Dermis microvascular lymphatic vessel endothelial cell (primary cell): ENCODE measurements at places on chromosomes 2 and 18. TPM values are rescaled to one million over a fixed set of nuclear protein-coding genes. Genes with fewer than 3 reads are reported as not detected.

The DNER gene
- total RNA-seq: under 0.01 and 0.13 TPM in 2 replicates

The LYPD1 gene
- total RNA-seq: 0.13 TPM in 1 of 2 replicates, not detected in the other

The FMNL2 gene
- total RNA-seq: 29.0 and 37.6 TPM in 2 replicates

The RIT2 gene
- not detected in 2 replicates for total RNA-seq

The MPP4 gene
- 0.76 and 1.5 TPM in 2 replicates for total RNA-seq

The GFPT1 gene
- 19.3 and 21.5 TPM in 2 replicates for total RNA-seq

The CIDEA gene
- total RNA-seq: 1.3 TPM in 1 of 2 replicates, not detected in the other

The C2orf78 gene
- not detected in 2 replicates for total RNA-seq

The TGFA gene
- 8.0 and 14.5 TPM in 2 replicates for total RNA-seq

The GPR55 gene
- not detected in 2 replicates for total RNA-seq

The FBLN7 gene
- total RNA-seq: 1.5 and 6.6 TPM in 2 replicates

The FAM161A gene
- 0.76 and 0.90 TPM in 2 replicates for total RNA-seq

The GMCL1 gene
- 6.5 and 7.2 TPM in 2 replicates for total RNA-seq

The GLI2 gene
- total RNA-seq: under 0.01 TPM in 2 replicates

The ARHGAP15 gene
- under 0.01 TPM in 1 of 2 replicates, not detected in the other for total RNA-seq

The PJVK gene
- total RNA-seq: 0.39 and 0.51 TPM in 2 replicates

The CRYGD gene
- not detected in 2 replicates for total RNA-seq

The DCAF17 gene
- 12.1 and 12.5 TPM in 2 replicates for total RNA-seq

The CD302 gene
- total RNA-seq: 5.6 and 14.4 TPM in 2 replicates

The PECR gene
- 10.4 and 15.3 TPM in 2 replicates for total RNA-seq

The FEZ2 gene
- total RNA-seq: 53.6 and 54.0 TPM in 2 replicates

The ADCYAP1 gene
- total RNA-seq: not detected in 2 replicates

The RAPH1 gene
- total RNA-seq: 26.0 and 35.3 TPM in 2 replicates

The PRKD3 gene
- 47.8 and 55.9 TPM in 2 replicates for total RNA-seq

The SIX3 gene
- total RNA-seq: not detected in 2 replicates

The SFTPB gene
- total RNA-seq: not detected in 2 replicates

The RBM44 gene
- 0.26 and 0.38 TPM in 2 replicates for total RNA-seq

The SESTD1 gene
- total RNA-seq: 27.0 and 42.4 TPM in 2 replicates

The COLEC11 gene
- 0.13 and 0.51 TPM in 2 replicates for total RNA-seq

The SRD5A2 gene
- total RNA-seq: not detected in 2 replicates

The CD28 gene
- under 0.01 TPM in 2 replicates for total RNA-seq
